ENCODE measurements at places on chromosomes 6 and 20. TPM values are rescaled to one million over a fixed set of nuclear protein-coding genes. Genes with fewer than 3 reads are reported as not detected.

Gene TPD52L1
- total RNA-seq, result 24.4 TPM

Gene PARD6B
- total RNA-seq, result 13.2 TPM

DNA sequence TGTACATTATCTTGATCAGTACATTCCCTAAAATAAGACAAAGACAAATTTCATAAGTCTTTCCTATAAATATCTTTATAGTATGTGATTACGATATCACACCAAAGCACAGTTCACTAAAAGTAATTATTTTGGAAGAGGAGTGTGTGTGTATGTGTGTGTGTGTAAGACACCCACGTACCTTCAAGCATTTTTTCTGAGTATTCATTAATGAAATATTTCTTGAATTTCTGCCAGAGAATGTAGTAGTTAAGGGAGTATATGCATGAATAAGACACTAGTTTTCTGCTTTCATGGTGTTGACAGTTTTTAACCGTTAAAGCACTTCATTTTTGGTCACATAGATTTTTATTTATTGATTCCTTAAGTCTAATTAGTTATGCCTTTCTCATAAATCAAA is 36.8 kb downstream of the MANEA start:
- H3K4me3 ChIP-seq, result no peak overlapping the region
- no peaks in the 10 kb centered on the region for H3K27me3 ChIP-seq
- H3K36me3 ChIP-seq, result no peaks in the 10 kb centered on the region
- H3K27ac ChIP-seq, result no peak overlapping the region
- DNase-seq, result no peak
- H3K4me1 ChIP-seq, result no peaks in the 10 kb centered on the region

Gene OR2B6
- not detected for total RNA-seq

Gene KHDC1
- total RNA-seq, result 1.0 TPM

Gene SRMS
- total RNA-seq, result not detected

Gene ENPP3
- 6.3 TPM for total RNA-seq

- H3K27me3 ChIP-seq, result peaks cover 46% of the 10 kb centered on the region
- no peaks in the 10 kb centered on the region for H3K36me3 ChIP-seq
- no peak overlapping the region for H3K4me3 ChIP-seq
- H3K27ac ChIP-seq, result no peak overlapping the region
- no peak for DNase-seq
Measured at GRCh38 chr20:21102603-21103311, 3.4 kb downstream of the LINC00237 start.

GRCh38 chr20:9270831-9271230 is 201.9 kb downstream of the PLCB4 start:
- no peak overlapping the region for H3K4me3 ChIP-seq
- no peaks in the 10 kb centered on the region for H3K36me3 ChIP-seq
- no peaks in the 10 kb centered on the region for H3K4me1 ChIP-seq
- H3K27ac ChIP-seq, result no peak overlapping the region
- no peaks in the 10 kb centered on the region for H3K27me3 ChIP-seq
- DNase-seq, result no peak

Gene E2F3
- 2.3 TPM for total RNA-seq

- H3K27ac ChIP-seq, result no peak overlapping the region
- no peak overlapping the region for H3K4me3 ChIP-seq
- no peak for DNase-seq
Measured at GRCh38 chr6:56144538-56145324, 102.6 kb downstream of the COL21A1 start.

DNA sequence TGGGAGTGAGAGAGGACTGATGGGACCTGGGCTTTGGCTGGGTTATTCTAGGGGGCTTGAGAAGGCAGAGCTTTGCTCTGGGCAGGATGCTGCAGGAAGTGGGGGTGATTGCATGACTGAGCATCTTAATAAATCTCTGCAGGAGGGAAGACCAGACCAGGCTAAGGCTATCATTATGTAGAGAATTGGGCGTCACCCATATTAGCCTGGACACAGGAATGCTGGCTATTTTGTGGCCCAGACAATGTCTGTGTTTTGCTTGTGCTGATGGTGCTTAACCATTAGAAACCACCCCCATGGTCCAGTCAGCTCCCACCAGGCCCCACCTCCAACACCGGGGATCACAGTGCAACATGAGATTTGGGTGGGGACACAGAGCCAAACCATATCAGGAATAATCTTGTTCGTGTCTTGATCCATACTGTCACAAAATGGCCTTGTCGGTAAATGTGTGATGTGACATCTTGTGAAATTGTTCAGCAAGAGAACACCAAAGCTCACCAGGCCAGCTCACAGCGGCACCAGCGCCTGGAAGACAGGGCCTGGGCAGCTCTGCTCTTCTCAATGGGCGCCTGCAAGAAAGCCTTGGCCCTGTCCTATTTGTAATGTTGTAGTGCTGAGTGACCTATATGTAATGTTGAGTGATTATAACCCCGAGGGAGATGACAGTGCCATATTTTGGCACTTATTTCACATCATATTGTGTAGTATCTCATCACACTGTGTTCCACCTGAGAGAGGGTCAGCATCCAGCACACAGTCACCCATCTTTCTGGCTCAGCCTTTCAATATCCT is 211.8 kb downstream of the QKI start:
- DNase-seq, result no peak
- H3K36me3 ChIP-seq, result no peaks in the 10 kb centered on the region
- H3K4me3 ChIP-seq, result no peak overlapping the region

DNA sequence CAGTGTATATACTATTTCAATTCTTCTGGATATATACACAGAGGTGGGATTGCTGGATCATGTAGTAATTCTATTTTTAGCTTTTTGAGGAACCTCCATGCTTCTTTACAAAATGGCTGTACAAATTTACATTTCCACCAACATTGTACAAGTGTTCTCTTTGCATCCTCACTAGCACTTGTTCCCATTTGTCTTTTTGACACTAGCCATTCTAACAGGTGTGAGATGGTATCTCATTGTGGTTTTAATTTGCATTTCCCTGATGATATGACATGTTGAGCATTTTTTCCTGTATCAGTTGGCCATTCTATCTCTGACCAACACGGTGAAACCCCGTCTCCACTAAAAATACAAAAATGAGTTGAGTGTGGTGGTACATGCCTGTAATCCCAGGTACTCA is 68.1 kb upstream of the PMEPA1 start:
- H3K27me3 ChIP-seq, result no peaks in the 10 kb centered on the region
- H3K27ac ChIP-seq, result no peak overlapping the region
- H3K4me3 ChIP-seq, result no peak overlapping the region
- no peaks in the 10 kb centered on the region for H3K36me3 ChIP-seq
- H3K4me1 ChIP-seq, result no peaks in the 10 kb centered on the region
- DNase-seq, result no peak

DNA sequence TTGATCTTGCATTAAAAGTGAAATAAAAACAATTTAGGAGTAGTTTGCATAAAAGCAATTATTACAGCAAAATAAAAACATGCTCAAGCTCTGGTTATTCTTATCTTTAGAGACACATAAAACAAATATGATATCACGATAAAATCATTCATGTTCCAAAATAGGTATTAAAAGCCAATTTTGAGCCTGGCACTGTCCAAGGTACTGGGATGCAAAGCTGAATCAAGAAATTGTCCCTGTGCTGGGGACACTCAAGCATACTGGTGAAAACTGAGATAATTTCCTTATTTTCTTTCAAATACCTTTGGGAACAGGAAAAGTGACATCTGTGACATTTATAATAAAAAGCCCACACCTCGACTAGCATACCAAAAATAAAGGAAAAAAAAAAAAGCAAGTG is 931 bp upstream of the MTCL3 start:
- H3K27ac ChIP-seq, result no peak overlapping the region
- H3K36me3 ChIP-seq, result no peaks in the 10 kb centered on the region
- DNase-seq, result no peak
- H3K27me3 ChIP-seq, result no peaks in the 10 kb centered on the region
- no peak overlapping the region for H3K4me3 ChIP-seq

GRCh38 chr6:125793280-125793679 is 2.5 kb downstream of the NCOA7 start:
- no peak overlapping the region for H3K4me3 ChIP-seq
- no peaks in the 10 kb centered on the region for H3K36me3 ChIP-seq
- no peak for DNase-seq
- H3K27ac ChIP-seq, result peak overlapping the region; percentile 29

GRCh38 chr20:59667131-59667530 is 62.8 kb downstream of the PHACTR3 start:
- no peak overlapping the region for H3K27ac ChIP-seq
- no peak for DNase-seq
- no peaks in the 10 kb centered on the region for H3K36me3 ChIP-seq

Gene IMPG1
- not detected for total RNA-seq

- H3K27me3 ChIP-seq, result no peaks in the 10 kb centered on the region
- no peak overlapping the region for H3K4me3 ChIP-seq
- no peaks in the 10 kb centered on the region for H3K36me3 ChIP-seq
- DNase-seq, result no peak
- H3K27ac ChIP-seq, result no peak overlapping the region
Measured at GRCh38 chr20:15256676-15257568, 919.5 kb upstream of the FLRT3 start.

GRCh38 chr20:50366270-50367103 is 143.7 kb upstream of the PTPN1 start:
- no peak for DNase-seq
- H3K4me1 ChIP-seq, result no peaks in the 10 kb centered on the region
- H3K4me3 ChIP-seq, result no peak overlapping the region
- no peak overlapping the region for H3K27ac ChIP-seq

- no peaks in the 10 kb centered on the region for H3K4me1 ChIP-seq
- no peak for DNase-seq
- no peaks in the 10 kb centered on the region for H3K27me3 ChIP-seq
- H3K4me3 ChIP-seq, result no peak overlapping the region
- H3K36me3 ChIP-seq, result no peaks in the 10 kb centered on the region
Measured at GRCh38 chr6:167974640-167975344, 22.7 kb upstream of the KIF25 start.

Gene ADTRP
- total RNA-seq, result not detected

- H3K4me3 ChIP-seq, result no peak overlapping the region
- no peaks in the 10 kb centered on the region for H3K4me1 ChIP-seq
- no peak for DNase-seq
- no peak overlapping the region for H3K27ac ChIP-seq
- no peaks in the 10 kb centered on the region for H3K36me3 ChIP-seq
Measured at GRCh38 chr20:5596401-5597193, 153.6 kb upstream of the SHLD1 start.

All from uterus (tissue), 4 donors.